Naive B cell (primary cell): ENCODE measurements at places on chromosomes 2 and 18. TPM values are rescaled to one million over a fixed set of nuclear protein-coding genes. Genes with fewer than 3 reads are reported as not detected.

The TAF4B gene
- 11.3 TPM for polyA plus RNA-seq

The SERPINB11 gene
- polyA plus RNA-seq, result not detected

The IL1A gene
- polyA plus RNA-seq, result not detected

The POU3F3 gene
- not detected for polyA plus RNA-seq

The FER1L5 gene
- not detected for polyA plus RNA-seq

The FSIP2 gene
- polyA plus RNA-seq, result not detected

The HOXD3 gene
- not detected for polyA plus RNA-seq

The HOXD8 gene
- polyA plus RNA-seq, result not detected

The PDE6D gene
- polyA plus RNA-seq, result 68.6 TPM

The TMEM150A gene
- 11.8 TPM for polyA plus RNA-seq

The UGT1A8 gene
- not detected for polyA plus RNA-seq

The CCDC141 gene
- 8.3 TPM for polyA plus RNA-seq

The ID2 gene
- 4.2 TPM for polyA plus RNA-seq

The ACMSD gene
- polyA plus RNA-seq, result not detected

The SERPINB7 gene
- not detected for polyA plus RNA-seq
